ENCODE measurements at places on chromosomes 1 and 21.
A peak's percentile ranks its signal among the peaks of the same experiment; 100 is the strongest.

- DNase-seq, result no peak
Observed at GRCh38 chr1:33163621-33164519, 18.0 kb downstream of the TRIM62 start.

GRCh38 chr1:35847935-35848565 lies 35.0 kb upstream of the AGO1 start:
- no peak for DNase-seq

- DNase-seq, result no peak
Observed at GRCh38 chr1:169869426-169869825, 24.3 kb downstream of the SCYL3 start.

- no peak for DNase-seq
Observed at GRCh38 chr1:225757927-225758656, 19.5 kb upstream of the SRP9 start.

- DNase-seq, result no peak
Observed at GRCh38 chr1:42350086-42350485, 15.1 kb upstream of the FOXJ3 start.

DNA sequence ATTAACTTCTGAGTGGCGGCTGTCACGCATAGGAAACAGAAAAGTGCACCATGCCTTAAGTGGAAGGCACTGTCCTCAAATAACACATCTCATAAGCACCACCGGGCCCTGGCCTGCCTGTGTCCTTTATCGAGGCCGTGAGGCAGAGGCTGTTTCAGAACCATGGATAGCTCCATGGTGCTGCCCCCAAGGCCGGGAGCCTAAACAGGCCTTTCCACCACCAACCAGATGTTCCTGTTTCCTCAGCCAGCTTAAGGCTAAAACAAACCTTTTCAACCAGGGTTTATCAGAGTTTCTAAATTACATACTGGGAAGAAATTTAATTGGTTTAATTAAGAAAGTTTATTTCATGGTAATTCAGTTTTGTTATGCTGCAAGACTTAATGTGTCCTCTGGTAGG lies 114.4 kb downstream of the DMRTA2 start:
- peak; percentile 6 for DNase-seq

DNA sequence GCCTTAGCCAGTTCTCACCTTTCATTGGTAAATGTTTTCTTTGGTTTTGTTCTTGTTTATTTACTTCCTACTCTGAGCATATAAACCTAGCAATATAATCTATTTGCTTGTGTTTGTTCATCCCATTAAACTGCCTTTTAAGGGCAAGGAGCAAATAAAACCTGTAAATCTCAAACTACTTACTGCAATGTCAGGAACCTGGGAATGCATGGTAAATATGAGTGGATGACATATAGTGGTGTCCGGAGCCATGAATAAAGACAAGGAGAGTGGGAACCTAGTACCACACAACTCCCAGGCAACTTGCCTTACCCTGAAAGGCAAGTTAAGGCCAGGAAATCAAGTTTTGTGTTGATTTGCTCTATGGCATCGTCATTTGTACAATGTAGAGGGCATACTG lies 1133.7 kb upstream of the NCAM2 start:
- no peak for DNase-seq

DNA sequence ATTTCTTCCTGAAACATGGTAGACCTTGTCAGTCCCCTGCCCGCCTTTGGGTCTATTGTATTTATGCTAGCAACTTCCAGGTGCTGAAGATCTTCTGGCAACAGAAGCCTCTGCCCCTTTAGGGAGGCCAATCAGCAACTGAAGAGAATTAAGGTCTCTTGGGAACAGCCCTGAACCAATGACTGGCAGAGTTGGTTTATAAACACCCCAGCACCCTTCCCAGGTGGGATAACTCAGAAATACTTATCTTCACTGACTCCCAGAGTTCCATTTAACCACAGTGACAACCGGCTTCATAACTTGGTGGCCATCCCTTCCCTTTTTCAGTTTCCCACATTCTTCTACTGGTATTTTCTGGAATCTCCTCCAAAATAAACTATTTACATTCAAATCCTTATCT lies 27.2 kb upstream of the TMCO1 start:
- DNase-seq, result no peak

DNA sequence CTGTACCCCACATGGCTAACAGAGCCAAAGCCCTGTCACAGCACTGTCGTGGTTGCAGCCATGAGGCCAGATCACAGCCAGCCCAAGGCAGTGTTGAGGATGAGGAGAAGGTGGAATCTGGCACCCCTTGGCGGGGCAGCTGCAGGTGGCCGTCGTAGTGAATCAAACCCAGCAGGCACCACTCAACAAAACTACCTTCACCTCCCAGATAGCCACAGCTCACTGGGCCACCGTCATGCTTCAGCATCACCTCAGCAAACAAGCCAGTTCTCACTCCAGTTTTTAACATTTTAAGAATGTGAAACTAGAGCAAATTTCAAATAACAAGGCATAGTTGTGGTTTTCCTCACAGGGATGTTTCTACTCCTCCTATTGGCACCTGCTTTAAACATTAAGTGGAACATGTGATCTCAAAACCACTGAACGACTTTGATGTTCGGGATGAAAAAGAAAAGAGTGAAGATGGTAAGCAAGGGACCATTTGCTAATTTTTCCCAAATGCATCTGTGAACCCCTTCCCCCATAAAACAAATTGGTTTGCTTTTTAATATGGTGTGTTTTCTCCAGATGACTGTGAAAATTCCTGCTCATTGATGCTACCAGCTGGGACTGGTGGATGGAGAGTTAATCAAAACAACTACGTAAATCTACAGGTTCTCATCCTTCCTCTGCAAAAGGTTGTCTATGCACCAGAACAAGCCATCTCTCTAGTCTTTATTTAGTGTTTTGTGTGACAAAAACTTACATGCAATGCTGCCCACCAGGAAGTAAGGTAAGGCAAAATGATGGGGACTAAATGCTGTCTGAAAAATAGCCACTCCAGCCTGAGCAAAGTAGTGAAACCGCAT lies 45.5 kb downstream of the TOR1AIP2 start:
- DNase-seq, result peak; percentile 49

DNA sequence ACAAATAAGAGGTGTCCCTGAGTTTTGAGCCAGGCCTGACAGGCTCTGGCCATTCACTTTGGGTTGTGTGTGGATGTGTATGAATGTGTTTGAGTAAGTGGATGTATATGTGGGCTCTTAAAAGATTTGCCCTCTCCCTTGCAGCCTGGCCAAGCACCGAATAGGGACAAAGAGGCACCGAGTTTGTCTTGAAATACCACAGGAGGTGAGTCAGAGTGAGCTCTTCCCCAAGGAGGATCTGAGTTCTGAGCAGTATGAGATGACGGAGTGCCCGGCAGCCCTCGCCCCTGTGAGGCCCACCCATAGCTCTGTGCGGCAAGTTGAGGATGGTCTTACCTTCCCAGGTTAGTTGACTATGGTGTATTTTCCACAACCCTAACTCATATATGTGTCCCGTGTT lies 19.0 kb downstream of the KDM4A start:
- peak; percentile 9 for DNase-seq

DNA sequence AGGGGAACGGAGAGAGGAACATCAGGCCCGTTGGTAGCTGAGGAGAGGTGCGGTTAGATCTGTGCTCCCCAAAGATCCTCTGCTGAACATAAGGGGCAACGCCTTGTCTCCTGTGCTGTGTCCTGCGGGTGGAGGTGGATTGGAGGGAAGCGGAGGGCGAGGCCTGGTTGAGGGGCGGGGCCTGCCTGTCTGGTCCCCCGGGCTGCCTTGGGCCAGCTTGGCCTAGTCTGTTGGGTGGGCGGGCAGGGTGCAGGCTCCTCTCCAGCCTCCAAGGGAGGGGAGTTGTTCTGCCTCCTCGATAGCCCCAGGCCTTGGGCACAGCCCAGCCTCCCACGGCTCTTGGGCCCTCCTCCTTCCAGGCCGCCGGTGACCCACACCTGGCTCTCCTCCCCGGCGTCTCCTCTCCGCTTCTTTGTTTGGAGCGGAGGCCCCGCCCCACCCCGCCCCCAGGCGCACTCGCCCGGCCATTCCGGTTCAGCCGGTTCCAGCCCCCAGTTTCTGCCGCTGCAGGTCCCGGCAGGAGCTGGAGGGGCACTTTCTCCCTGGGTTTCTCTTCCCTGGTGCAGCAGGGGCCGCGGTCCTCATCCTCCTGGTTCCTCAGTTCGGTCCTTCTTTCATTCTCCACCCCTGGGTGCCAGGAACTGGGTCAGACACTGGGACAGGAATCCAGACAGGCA lies 19.4 kb downstream of the PTPRF start:
- no peak for DNase-seq

DNA sequence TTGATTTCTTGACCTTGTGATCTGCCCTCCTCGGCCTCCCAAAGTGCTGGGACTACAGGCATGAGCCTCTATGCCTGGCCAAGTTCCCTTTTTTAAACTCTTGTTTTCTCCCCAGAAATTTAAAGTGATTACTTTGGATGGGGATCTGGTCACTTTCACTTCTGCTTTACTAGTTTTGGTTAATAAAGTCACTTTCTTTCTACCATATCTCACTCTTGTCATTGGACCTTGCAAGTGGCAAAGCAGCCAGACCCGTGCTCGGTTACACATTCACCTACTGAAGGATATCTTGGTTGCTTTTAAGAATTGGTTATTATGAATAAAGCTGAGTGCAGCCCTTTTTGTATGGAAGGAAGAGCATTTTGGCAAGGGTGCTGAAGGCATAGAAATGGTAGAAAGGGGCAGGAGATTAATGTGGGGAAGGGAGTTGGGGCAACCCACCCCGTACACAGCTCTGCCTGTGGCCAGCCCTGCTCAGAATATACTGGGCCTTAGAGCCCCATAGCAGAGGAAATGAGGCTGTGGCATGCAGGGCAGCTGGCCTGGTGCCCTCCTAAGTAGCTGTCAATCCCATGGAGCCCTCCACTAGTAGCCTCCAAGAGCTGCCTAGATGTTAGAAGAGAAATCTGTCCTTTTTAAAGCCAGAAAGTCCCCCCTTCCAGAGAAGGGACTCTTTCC lies 40.7 kb downstream of the CD2 start:
- no peak for DNase-seq

- no peak for DNase-seq
Observed at GRCh38 chr21:35543746-35544145, 494.6 kb upstream of the RUNX1 start.

DNA sequence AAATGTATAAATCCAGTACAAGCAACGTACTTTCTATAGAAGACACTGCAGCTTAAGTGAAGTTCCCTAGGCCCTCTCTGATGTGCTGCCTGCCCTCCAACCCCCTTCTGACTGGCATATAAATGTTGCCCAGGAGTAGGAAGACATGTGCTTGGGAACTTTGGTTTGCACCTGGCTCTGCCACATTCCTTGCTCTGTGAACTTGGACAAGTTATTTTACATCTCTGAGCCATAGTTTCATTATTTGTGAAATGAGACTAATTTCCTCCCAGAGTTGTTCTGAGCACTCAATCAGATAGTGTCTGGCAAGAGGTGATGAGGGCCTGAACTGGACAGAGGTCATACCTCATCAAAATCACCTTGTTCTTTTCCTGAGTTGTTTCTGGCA lies 3.5 kb upstream of the PHC2 start:
- no peak for DNase-seq

DNA sequence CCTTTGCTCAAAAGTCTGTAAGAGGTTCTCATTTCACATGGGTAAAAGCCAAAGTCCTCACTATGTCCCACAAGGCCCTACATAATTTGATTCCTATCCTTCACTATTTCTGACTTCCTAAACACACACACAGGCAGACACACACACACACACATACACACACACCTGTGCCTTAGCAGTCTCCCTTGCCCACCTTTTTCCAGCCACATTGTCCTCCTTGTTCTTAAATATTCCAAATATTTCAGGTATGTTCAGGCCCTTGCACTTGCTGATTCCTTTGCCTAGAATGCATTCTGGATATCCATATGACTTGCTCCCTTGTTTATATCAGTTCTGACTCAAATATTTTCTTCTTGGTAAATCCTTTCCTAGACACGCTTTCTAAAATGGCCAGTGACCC lies 54.6 kb downstream of the NTNG1 start:
- no peak for DNase-seq

GRCh38 chr1:171644805-171645483 lies 7.5 kb downstream of the MYOC start:
- DNase-seq, result peak; percentile 87

- peak; percentile 26 for DNase-seq
Observed at GRCh38 chr1:64921771-64922170, 44.6 kb downstream of the JAK1 start.
